ENCODE measurements at places on chromosomes 3 and 15.

GRCh38 chr15:67969892-67970291 lies 84.2 kb upstream of the PIAS1 start:
- DNase-seq, result no peak

- DNase-seq, result no peak
These were observed 287.9 kb upstream of the SEMA6D start for GRCh38 chr15:47429376-47429775.

DNA sequence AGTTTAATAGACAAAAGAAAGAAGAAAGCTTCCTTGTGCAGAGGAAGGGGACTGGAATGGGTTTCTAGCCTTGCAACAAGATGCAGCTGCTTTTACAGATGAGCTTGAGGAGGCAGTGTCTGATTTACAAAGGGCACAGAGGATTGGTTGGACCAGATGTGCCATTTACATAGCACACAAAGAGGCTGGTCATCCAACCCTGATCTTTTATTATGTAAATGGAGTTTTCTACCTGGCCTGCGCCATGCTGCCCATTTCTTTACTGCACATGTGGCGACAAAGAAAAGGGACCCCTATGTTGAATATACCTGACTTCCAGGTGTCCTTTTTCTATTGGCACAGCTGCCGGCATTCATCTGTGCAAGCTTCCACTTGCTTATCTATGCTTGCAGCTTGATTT lies 409.4 kb upstream of the FRG2C start:
- no peak for DNase-seq

- no peak for DNase-seq
These were observed 119.1 kb upstream of the TMC3 start for GRCh38 chr15:81492969-81493645.

DNA sequence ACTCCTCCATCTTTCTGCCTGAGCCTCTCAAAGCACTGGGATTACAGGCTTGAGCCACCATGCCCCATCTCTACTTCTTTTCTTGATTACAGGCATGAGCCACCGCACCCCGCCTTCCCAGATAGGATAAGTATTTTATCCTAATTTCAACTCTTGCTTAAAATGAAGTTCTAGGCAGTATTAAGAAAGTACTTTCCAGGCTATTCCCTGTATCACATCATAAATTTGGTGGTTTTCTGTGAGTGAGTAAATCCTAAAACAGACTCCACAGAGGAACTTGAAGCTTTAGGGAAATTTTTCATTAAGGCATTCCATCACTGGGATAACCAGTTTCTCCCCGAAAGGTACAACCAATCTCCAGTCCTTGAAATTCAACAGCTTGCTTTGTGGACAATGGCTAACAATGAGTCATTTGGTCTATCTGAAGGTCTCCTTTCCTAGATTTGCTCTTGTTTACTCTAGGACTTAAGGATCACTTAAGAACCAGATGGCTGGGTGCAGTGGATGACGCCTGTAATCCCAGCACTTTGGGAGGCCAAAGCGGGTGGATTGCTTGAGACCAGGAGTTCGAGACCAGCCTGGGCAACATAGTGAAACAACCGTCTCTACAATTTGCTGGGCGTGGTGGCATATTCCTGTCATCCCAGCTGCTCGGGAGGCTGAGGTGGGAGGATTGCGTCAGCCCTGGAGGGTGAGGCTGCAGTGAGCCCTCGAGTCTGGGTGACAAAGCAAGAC lies 49.7 kb upstream of the SKIL start:
- DNase-seq, result no peak

GRCh38 chr3:124793054-124793739 lies 62.9 kb downstream of the UMPS start:
- no peak for DNase-seq

GRCh38 chr3:167450675-167451074 lies 23.2 kb downstream of the SERPINI2 start:
- no peak for DNase-seq

GRCh38 chr3:47434849-47435248 lies 40.9 kb downstream of the SCAP start:
- DNase-seq, result no peak

DNA sequence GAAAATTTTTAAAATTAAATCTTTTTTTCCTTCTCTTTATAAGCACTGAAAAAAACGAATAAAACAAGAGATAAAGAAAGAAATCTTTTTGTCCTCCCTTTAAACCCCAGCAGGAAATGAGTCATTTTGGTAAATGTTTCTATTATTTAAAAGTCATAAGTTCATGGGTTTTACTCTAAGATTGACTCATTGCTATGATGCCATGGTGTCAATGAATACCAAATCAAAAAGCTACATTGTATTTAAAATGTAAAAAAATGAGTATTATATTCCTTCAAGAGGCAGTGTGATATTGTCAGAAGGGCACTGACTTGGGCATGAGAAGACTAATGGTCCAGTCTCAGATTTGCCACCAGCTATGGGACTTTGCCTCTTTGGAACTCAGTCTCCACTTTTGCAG lies 303.4 kb upstream of the DNAJC19 start:
- no peak for DNase-seq

DNA sequence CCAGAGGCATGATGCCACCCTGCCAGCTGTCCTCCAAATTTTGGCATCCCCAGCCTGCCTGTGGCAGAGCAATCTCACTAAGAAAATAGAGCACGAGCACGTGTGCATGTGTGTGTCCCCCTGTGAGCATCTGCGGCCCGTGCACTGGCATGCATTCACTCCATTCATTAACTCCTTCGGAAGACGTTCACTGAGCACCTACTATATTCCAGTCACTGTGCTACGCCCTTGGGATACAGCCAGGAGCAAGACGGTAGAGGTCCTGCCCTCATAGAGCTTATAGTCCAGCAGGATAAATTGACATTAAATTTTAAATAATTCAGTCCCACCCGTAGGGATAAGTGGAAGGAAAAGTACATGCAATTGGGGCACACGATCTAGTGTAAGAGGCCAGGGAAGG lies 40.0 kb upstream of the HES1 start:
- no peak for DNase-seq

DNA sequence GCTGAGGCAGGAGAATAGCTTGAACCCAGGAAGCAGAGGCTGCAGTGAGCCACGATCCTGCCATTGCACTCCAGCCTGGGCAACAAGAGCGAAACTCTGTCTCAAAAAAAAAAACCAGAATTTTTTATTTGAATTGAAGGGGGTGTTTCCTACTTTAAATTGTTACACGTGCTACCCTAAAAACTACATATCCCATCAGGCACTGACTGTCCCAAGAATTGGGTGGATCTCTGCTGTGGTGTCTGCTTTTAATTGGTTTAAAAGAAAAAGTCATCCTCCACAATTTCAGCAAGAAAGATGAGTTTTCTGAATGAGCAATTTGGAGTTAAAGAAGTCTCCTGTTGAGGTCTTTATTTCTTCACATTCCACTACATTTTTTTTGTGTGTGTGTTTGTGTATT lies 2.1 kb downstream of the PDIA3 start:
- DNase-seq, result no peak

DNA sequence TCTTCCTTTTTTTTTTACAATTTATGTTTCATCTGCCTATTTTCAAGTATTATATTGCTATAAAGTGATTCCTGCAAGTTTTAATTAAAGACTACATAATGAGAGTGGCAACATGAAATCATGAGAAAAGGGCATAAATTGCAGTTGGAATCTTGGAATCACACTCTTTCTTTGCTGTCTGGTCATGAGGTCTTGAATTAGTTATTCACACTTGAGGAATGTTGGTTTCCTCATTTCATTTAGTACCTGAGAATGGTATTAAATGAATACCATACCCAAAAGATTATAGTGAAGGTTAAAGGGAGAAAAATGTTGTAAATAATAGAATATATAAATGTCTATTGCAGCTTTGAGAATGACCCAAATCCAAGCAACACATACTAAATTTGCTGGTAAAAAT lies 25.8 kb upstream of the CNTN3 start:
- DNase-seq, result no peak

Data from CD4-positive, alpha-beta T cell treated with Interleukin-4 for 1 hour (primary cell).